ENCODE measurements at places on chromosomes 3 and 15. TPM values are rescaled to one million over a fixed set of nuclear protein-coding genes. Genes with fewer than 3 reads are reported as not detected.

The FRMD5 gene
- total RNA-seq = 0.81 TPM

The CLSTN2 gene
- total RNA-seq = 4.2 TPM

The MLF1 gene
- 4.9 TPM for total RNA-seq

The TMEM108 gene
- 0.81 TPM for total RNA-seq

The BCHE gene
- 2.4 TPM for total RNA-seq

The SORD gene
- total RNA-seq = 9.1 TPM

The FBXO40 gene
- not detected for total RNA-seq

The SNRPA1 gene
- 27.1 TPM for total RNA-seq

The LRRC31 gene
- total RNA-seq = not detected

The LRTM1 gene
- not detected for total RNA-seq

The TNFSF10 gene
- total RNA-seq = 0.36 TPM

The EFCC1 gene
- total RNA-seq = not detected

The IL5RA gene
- total RNA-seq = not detected

The MAP3K13 gene
- total RNA-seq = 24.4 TPM

The ADAMTSL3 gene
- total RNA-seq = 3.9 TPM

The CEP19 gene
- total RNA-seq = 1.6 TPM

The SEMA3F gene
- total RNA-seq = 6.5 TPM

The SPATA12 gene
- not detected for total RNA-seq

The CHRM5 gene
- total RNA-seq = not detected

The CLRN1 gene
- not detected for total RNA-seq

The TNNC1 gene
- total RNA-seq = not detected

The MESP2 gene
- total RNA-seq = not detected

The TEX264 gene
- total RNA-seq = 78.0 TPM

The TERB2 gene
- total RNA-seq = not detected

The GOLGA6L10 gene
- total RNA-seq = not detected

The GNAT1 gene
- total RNA-seq = not detected

The DLL4 gene
- total RNA-seq = 0.54 TPM

The TIPIN gene
- 5.4 TPM for total RNA-seq

The ALDH1A3 gene
- 53.0 TPM for total RNA-seq

The CISH gene
- total RNA-seq = 0.32 TPM

Data from cardiac atrium fibroblast (primary cell).